ENCODE measurements at places on chromosomes 3 and 15.

DNA sequence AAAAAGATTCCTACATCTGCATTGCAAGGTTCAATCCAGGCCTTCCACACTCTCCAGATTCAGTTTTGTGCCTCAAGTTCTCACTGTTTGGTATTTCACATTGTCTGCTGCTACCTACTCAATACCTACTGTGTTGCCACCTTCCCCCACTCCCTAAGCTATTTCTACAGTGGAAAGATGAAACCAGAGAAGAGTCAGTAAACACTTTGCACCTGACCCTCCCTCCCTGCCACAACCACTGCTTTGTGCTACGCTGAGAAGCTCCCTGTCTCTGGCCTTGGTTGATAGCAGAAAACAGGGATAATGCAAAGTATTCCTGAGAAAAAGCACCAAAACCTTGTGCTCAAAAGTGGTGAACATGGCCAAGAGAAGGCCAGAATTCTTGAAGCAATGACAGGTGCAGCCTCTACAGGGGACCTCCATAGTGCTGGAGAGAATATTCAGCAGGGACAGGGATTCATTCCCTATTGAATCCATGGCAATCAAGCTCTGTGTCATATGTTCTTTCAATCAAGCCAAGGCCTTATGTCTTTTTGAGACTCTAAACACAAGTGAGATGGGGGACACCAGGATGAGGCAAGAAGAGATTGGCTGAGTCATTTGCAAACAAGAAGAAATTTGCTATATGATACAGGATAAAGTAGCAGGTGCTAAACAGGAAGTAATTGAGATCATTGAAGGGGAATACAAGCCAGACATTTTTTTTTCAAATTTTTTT lies 83.5 kb upstream of the LIPC start:
- DNase-seq: no peak

GRCh38 chr3:31247850-31248562 lies 284.7 kb upstream of the STT3B start:
- no peak for DNase-seq

- peak; percentile 21 for DNase-seq
Measured at GRCh38 chr3:129314386-129315222, 35.9 kb downstream of the HMCES start.

GRCh38 chr15:50278496-50278895 lies 13.0 kb upstream of the HDC start:
- no peak for DNase-seq

- DNase-seq: no peak
Measured at GRCh38 chr3:149806171-149806778, 6.7 kb upstream of the RNF13 start.

GRCh38 chr3:74506246-74506645 lies 108.2 kb downstream of the CNTN3 start:
- no peak for DNase-seq

DNA sequence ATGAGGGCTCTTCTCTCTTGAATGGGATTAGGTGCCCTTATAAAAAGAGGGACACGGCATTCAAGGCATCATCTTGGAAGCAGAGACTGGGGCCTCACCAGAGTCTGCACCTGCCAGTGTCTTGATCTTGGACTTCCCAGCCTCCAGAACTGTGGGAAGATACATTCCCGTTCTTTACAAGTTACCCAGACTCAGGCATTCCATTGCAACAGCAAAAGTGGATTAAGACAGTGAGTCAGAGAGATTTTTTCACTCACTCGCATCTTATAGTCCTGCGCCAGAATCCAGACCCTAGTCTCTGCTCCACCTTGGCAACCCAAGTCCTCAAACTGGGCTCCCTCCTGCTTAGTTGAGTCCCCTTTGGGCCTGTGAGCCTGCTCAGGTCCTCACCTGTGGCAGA lies 2.7 kb downstream of the LCTL start:
- no peak for DNase-seq

DNA sequence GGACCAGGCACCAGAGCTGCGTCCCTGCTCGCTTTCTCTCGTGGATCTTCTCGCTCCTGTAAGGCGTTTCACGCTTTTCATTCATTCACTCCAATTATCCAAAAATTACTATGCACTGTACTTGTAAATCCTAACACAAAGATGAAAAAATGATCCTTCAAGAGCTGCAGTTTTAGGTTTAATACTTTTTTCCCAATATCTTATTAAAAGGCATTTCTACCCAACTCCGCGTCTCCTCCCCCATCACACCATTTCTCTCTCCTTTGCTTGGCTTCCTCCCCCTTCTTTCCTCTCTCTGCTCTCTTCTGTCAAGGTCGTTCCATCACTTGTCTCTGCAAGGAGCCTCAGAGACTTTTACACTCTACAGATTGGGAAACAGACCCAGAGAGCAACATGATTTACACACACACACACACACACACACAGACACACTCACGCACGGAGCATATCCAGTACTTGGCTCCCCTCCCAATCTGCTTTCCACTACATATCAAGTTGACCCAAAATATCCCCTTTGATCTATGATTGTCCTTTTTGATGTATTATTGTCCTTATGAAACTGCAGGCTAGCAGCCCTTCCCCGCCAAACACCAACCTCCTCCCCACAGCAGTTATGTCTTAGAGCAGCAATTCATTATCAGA lies 479 bp upstream of the CLDN1 start:
- DNase-seq: no peak

DNA sequence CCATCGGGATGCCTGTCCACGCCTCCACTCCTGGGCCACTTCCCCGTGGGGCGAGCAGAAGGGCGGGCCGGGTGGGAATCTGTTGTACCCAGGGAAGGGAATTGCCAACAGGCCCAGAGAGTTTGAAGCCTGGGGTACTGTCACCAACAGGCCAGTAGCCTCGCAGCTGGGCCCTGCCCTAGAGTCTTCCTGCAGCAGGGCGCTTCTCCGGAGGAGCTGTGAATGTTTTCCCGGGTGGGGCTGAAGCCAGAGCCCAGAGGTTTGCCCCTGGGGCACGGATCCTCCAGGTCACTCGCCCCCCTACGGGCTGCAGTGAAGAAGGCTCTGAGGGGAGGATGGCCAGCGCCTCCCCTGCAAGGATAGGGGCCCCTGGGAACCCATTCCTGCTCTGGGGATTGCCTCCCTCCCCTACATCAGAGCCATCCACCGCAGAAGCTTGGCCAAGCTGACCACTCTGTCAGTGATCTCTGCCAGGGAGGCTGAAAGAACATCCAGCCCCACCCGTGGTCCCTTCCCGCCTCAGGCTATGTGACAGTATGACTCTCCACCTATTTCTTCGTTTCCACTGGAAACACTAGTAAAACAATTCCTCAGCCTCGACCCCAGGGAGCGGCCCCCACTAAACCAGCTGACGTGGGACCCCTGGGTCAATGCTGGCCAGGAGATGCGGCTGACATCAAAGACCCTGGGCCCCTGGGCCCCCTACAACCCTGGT lies 16.8 kb downstream of the CIDEC start:
- DNase-seq: no peak

GRCh38 chr3:82496890-82497560 lies 735.6 kb upstream of the GBE1 start:
- DNase-seq: no peak

GRCh38 chr15:65354835-65355172 lies 23.0 kb downstream of the IGDCC3 start:
- DNase-seq: no peak

DNA sequence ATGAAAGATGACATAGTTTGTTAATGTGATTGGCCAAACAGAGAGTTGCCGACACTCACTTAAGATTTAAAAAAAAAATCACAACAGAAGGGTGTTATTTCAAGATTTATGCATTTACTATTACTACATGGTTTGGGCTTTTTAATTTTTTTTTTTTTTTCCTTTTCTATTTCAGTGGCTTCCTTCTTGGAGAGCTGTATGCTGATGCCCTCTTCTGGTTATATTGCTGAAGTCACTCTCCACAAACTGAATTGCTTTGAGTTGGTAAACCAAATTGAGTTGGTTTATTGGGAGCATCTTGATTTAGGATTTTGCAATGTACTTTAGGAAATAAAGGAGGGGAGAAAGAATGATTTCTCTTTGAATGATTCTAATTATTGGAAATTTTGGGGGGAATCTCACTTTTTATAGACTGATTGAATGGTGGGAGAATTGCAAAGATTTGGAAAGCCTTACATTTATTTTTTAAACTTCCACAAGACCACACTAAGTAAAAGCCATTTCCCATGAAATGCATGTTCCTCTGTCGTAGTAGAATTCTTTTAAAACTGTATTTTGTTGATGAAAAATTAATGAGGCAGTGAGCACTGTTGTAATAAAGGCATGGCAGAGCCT lies 186.6 kb upstream of the FEZF2 start:
- DNase-seq: no peak

- no peak for DNase-seq
Measured at GRCh38 chr3:176692966-176693785, 504.1 kb downstream of the TBL1XR1 start.

- no peak for DNase-seq
Measured at GRCh38 chr15:88742161-88742560, 61.1 kb upstream of the ACAN start.

DNA sequence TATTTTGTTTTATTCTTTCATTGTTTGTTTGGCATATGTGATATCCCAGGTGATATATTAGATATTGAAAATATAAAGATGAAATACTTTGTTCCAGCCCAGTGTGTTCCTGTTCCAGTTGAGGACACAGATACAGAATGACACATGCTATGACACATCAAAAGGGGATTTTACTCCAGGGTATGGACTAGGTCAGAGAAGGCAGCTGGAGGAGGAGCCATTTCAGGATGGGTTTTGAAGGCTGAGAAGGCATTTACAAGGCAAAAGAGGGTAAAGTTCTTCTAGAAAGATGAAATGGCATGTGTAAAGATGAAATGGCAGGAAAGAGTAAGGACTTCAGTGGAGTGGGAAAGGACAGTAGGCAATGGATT lies 163.8 kb downstream of the ZIC1 start:
- DNase-seq: no peak

DNA sequence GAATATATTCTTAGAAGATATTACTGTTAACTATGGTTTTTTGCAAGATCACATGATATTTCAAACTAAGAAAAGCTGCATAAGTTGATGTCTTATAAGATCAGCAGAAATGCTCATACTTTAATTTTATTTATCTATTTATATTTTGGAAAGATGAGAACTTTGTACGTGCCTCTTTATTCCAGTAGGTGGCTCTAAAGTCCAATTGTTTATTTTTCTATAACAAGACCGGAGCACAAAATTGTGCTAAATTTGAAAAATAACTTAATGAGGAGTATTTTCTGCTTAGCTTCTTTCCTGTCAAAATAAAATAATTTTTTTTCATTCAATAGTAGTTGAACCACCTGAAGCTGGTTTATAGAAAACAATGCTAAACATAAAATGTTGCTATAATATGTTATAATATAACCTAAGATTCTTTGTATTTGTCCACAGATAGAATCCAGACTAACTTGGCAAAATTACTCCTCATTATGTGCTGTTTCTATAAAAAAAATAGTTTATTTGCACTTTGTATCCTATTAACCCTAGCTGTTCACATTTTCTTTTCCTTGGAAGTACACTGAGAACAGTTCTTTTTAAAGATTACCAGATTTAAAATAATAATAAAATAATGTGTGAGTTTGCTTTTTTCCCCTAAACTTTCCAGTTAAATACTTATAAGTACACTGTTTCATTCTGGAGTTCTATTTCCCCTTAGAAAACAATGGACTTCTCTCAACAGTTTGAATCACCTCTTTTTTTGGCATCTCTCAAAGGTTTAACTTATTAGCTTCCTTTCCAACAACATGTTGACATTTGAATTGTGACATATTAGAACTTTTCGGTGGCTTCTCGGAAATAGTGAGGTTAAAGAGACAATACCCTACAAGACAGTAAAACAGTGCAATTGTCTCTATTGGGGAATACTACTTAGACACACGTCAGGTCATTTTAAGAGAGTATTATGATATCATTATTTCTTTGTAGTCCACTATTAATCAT lies 530.0 kb downstream of the MECOM start:
- DNase-seq: no peak

- DNase-seq: no peak
Measured at GRCh38 chr15:51186891-51187290, 92.2 kb upstream of the TNFAIP8L3 start.

GRCh38 chr3:66449411-66449974 lies 51.3 kb downstream of the LRIG1 start:
- DNase-seq: no peak

- no peak for DNase-seq
Measured at GRCh38 chr3:6179761-6180160, 681.2 kb upstream of the GRM7 start.

- DNase-seq: no peak
Measured at GRCh38 chr3:32972482-32973146, 21.2 kb downstream of the CCR4 start.

DNA sequence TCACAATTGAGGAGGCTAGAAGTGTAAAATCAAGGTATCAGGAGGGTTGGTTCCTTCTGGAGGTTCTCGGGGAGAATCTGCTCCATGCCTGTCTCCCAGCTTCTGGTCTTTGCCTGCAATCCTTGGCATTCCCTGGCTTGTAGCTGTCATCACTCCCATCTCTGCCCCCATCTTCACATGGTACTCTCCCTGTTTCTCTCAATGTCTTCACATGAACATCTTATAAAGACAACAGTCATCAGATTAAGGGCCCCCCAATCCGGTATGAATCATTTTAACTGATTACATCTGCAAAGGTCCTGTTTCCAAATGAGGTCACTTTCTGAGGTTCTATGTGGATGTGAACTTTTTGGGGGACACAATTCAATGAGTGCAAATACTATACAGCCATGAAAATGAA lies 113.0 kb upstream of the GALNT15 start:
- DNase-seq: no peak

- DNase-seq: no peak
Measured at GRCh38 chr3:127738192-127738840, 65.6 kb downstream of the ABTB1 start.

GRCh38 chr15:33451385-33451784 lies 140.6 kb downstream of the RYR3 start:
- DNase-seq: no peak

DNA sequence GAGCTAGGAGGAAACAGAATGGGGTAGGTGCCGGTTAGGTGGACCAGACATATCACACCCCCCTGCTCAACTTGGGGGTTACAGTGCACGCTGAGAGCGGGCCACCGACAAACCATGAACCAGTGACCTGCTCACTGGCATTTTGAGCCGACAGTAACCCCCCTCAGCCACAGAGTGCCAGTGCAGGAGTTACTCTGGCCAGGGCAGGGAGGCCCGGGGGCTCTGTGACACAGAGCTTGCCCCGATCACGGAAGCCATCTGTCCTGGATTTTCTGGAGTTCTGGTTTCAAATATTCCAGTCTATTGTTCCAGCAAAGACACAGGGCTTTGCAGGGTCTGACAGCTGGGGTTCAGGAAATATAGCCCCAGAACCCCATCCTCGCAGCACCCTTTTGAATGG lies 225.2 kb downstream of the VPS13C start:
- DNase-seq: no peak

GRCh38 chr3:120432150-120432860 lies 18.5 kb downstream of the FSTL1 start:
- no peak for DNase-seq

GRCh38 chr15:40471808-40472150 lies 995 bp downstream of the CHST14 start:
- DNase-seq: no peak

DNA sequence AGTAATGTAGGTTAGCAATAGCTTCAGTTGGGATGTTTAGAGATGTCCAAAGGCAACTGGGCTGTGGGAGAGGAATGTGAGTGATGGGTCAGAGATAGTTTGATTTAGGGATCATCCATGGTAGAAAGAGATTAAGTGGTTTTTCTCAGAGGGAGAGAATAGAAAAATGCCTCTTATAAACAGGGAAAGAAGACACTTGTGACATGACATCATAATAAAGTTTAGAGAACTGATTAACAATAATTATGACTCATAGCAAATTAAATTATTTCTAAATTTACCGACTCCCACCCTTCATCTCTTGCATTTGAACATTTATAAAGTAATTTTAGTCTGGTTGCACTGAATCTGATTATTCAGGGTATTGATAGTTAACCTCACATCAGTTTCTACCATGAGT lies 145.1 kb downstream of the CDIN1 start:
- DNase-seq: no peak

All from activated CD4-positive, alpha-beta T cell treated with anti-CD3 and anti-CD28 coated beads, Interleukin-2, amount 50 U/mL, for 4 hours (primary cell).